ENCODE measurements at places on chromosomes 11 and 22. TPM values are rescaled to one million over a fixed set of nuclear protein-coding genes. Genes with fewer than 3 reads are reported as not detected.

Gene DEUP1
- under 0.01 TPM for total RNA-seq

Gene ELMOD1
- total RNA-seq: 1.1 TPM

Gene HPX
- total RNA-seq: 0.50 TPM

Gene KCNC1
- not detected for total RNA-seq

Gene MS4A7
- total RNA-seq: not detected

All from uterine smooth muscle cell (primary cell).